ENCODE measurements at places on chromosomes 5 and 9.

DNA sequence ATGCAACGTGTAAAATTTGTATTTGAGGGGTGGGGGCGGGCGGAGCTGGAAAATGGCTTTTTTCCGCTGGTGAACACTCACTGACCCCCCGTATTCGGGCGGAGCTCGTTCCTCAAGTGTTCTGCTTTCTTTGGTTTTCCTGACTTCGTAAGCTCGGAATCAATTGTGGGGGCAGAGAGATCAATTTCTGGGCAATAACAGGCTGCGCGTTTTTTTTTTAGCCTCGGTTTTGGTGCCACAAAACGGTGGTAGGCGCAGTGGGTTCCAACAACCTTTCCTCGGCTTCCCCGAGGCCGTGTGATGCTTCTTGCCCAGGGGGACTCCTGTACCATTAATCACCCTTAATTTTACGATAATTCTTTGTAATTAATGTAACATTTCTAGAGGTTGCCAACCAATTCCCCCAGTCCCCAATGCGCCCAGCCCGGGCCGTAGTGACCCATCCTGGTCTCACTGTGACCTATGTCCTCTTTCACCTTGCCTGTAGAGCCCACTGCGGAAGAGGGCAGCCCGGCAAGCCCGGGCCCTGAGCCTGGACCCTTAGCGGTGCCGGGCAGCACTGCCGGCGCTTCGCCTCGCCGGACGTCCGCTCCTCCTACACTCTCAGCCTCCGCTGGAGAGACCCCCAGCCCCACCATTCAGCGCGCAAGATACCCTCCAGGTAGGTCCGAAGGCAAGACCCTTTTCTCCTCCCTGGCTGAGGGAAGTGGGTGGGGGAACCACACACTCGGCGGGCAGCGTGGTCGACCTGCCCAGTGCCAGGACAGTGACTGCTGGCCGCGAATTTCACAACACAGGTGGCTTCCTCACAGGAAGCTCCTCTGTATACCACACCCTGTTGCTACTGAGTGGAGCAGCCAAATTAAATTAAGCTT lies 3.7 kb downstream of the NR4A3 start:
- DNase-seq = no peak

DNA sequence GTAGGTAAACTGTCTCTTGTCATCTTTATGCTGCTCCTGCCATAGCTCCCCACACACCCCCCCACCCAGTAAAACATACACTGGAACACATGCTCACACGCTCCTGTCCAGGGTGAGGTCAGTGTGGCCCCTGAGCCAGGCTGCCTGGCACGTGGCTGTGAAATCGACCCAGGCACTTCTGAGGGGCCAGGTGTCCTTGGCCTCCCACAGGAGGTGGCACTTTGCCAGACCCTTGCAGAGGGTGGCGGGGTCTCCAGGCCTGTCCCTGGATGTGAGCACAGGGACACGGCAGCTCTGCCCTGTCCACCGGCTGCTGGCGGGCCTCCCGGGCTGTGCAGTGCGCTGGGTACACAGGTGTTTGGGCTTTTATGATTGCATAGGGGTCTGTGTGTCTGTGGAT lies 10.0 kb upstream of the CRB2 start:
- DNase-seq = no peak

GRCh38 chr9:131302244-131303075 lies 12.9 kb downstream of the PLPP7 start:
- DNase-seq = no peak

GRCh38 chr5:89480406-89481007 lies 597.5 kb upstream of the MEF2C start:
- no peak for DNase-seq

DNA sequence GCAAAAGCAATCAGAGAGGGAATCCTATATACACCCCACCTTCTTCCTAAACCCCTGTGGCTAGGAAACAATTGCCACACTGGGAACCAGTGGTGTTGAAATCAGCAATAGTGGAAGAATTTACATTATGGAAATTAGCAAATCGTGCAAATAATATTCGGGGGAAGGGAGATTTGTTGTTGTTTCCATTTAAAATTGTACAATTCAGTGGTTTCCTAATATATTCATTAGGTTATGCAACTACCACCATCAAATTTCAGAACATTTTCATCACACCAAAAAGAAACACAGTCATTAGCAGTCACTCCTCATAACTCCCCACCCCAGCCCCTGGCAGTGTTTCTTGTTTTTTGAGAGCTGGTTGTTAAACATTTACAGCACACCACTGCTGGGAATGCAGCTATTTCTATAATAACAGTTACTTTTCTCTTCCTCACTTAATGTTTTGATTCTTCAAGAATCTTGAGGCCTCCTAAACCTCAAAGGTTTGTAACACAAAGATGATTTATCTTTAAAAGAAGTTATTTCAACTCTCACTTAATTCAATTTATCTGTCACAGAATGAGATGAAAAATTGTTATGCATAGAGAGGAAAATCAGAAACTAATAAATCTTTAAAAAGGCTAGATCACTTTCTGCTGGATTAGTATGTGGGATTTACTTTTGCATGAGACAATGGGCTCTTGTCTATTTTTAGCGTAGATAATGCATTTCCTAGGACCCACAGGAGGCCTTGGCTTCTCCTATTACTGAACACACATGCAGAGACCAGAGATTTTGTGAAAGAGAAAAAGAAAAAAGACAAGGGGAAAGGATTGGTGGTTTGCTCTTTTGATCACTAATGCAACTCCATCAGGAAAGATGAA lies 91.8 kb upstream of the DAPK1 start:
- no peak for DNase-seq

- DNase-seq = no peak
Measured at GRCh38 chr5:112165897-112166737, 253.0 kb downstream of the EPB41L4A start.

- no peak for DNase-seq
Measured at GRCh38 chr5:74413403-74414048, 227.0 kb downstream of the ENC1 start.

GRCh38 chr9:71909887-71910649 lies 925 bp downstream of the ABHD17B start:
- DNase-seq = no peak

- no peak for DNase-seq
Measured at GRCh38 chr5:55691265-55692105, 20.6 kb downstream of the SLC38A9 start.

DNA sequence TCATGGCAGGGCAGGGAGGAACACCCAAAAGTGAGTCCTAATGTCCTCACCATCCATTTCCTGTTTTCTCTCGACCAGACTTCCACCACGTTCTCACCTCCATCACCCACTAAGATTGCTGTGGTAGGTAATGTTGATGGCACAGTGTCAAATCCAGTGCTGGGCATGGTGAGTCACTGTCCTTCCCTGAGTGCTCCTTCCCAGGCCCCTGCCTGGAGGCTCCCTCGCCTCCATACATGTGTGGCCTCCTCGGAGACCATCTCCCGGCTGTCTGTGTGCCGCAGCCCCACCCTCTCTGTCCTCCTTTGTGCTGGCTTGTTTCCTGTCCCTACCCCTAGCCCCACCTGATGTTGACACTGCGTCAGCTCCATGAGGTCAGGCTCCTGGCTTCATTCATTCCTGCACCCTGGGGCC lies 177.5 kb downstream of the SYK start:
- no peak for DNase-seq

- DNase-seq = no peak
Measured at GRCh38 chr5:148186248-148187003, 16.4 kb upstream of the SPINK6 start.

- DNase-seq = no peak
Measured at GRCh38 chr9:78437296-78437695, 140.4 kb downstream of the PSAT1 start.

DNA sequence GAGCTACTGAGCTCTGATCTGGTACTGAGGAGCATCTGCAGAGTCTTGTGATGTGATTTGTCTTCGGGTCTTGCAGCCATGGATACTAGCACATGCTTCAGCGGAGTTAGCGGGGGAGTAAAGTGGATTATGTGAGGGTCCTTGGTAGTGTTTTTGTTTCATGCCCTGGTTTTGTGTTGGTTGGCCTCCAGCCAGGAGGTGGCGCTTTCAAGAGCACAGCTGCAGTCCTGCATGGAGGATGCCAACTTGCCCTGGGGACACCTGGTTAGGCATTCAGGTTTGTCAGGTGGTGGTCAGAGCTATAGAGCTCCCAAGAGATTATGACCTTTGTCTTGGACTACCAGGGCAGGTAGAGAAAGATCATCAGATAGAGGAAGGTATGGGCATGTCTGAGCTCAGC lies 185.8 kb upstream of the CDH6 start:
- no peak for DNase-seq

- no peak for DNase-seq
Measured at GRCh38 chr9:2506321-2506720, 115.3 kb upstream of the VLDLR start.

DNA sequence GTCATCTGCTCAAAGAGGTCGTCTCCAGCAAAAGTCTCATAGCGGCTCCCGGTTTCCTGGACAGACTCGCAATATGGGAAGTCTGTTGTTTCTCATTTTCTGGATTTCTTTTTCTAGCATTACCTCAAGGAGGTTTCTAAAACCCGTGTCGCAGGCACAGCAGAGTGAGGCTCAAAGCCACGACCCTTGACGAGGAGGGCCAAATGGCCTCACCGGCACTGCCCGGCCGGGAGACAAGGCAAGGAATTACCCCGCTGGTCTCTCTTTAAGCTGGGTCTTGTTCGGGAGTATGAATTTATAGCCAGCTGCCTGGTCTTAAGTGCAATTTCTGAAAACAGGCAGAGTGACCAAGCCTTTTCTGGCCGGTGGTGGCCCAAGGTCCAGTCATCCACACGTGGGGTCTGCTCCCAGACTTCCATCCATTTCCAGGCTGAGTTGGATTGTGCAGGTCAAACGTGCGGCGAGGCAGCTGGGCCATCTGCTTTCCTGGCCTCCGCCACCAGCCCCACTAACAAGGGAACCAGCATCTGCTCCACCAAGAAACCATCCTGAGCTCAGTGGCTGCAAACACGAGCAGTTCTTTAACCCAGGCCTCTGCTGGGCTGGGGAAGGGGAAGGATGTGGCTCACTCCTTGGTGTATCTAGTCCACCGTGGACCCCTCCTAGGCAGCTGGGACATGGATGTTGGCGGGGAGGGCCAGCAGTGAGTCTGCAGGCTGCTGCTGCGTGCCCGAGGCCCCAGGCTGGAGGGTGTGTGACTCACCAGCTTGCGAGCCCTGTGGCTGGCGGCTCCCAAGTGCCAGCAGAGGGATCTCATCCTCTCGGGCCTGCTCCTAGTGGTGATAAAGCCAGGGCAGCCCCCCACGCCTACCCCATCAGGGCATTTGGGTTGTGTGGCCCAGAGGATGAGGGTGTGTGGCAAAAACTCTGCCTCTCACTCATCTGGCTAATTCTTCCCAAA lies 55.6 kb upstream of the COL5A1 start:
- DNase-seq = no peak

GRCh38 chr5:55865831-55866230 lies 14.7 kb downstream of the IL31RA start:
- no peak for DNase-seq

GRCh38 chr9:129319076-129319937 lies 141.2 kb upstream of the IER5L start:
- DNase-seq = no peak

- no peak for DNase-seq
Measured at GRCh38 chr5:113204525-113205161, 228.0 kb downstream of the DCP2 start.

DNA sequence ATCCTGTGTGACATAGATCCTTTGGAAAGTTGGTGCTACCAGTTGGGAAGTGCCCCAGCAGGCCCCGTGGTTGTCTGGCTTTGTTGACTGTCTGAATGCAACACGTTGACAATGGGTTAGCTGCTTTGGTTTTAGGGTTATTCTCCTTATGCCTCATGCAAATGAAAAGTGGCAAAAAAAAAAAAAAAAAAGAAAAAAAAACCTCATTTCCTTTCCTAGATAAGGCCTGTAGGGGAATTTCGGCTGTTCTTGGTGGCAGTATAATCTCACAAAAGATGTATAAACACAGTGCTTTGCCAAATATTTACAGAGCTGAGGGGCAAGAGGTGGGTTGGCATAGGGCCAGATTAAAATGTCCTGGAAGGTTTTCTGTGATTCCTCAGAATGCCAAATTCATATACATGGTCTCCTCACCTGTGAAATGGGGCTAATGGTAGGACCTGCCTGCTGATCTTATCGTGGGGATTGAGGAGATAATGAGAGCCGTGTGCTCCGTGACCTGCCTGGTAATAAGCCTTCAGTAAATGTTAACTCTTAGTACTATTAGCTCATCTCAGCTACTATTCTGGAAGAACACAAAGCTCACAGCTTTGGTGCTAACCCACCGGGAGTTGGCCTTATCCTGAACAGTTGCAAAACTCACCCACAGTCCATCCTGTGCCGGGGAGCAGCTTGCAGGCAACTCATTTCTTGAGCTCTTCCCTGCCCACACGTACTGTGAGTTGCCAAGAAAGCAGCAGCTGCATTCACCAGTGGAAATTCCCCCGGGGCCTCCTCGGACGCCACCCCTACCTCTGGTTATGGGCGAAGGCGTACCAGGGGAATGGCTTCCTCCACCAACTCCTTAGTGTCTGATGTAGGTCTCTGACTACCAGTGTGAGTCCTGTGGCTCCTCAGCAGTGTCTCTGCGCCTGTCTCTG lies 220.3 kb downstream of the NR3C1 start:
- no peak for DNase-seq

GRCh38 chr5:56244627-56245026 lies 11.5 kb upstream of the ANKRD55 start:
- no peak for DNase-seq

DNA sequence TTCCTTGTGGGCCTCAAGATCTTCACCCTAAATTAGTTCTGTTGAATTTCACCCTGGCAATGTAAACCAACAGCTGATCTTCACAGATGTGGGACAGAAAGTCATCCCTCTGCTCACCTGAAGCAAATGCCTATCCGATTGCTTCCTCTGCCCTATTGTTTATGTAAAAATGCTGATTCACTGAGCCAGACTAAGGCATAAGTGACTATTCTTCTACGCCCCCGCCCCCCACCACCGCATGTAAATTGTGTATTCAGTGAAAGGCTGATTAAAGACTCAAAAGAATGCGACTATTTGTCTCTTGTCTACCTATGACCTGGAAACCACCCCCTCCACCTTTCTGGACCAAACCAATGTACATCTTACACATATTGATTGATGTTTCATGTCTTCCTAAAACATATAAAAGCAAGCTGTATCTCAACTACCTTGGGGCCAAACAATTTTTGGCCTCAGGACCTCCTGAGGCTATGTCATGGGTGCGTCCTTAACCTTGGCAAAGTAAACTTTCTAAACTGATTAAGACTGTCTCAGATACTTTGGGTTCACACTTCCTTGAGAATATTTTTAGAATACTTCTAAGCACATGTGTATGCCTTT lies 129.7 kb upstream of the BOD1 start:
- no peak for DNase-seq

Measured in stimulated activated CD8-positive, alpha-beta memory T cell treated with anti-CD3 and anti-CD28 coated beads, Interleukin-12 subunit alpha, Interleukin-12 subunit beta, amount 100 ng/mL, for 1 hour (primary cell).